Stimulated activated effector memory CD8-positive, alpha-beta T cell treated with anti-CD3 and anti-CD28 coated beads, Interleukin-12 subunit alpha, Interleukin-12 subunit beta, amount 100 ng/mL, for 72 hours (primary cell): ENCODE measurements at places on chromosomes 2 and 18.

DNA sequence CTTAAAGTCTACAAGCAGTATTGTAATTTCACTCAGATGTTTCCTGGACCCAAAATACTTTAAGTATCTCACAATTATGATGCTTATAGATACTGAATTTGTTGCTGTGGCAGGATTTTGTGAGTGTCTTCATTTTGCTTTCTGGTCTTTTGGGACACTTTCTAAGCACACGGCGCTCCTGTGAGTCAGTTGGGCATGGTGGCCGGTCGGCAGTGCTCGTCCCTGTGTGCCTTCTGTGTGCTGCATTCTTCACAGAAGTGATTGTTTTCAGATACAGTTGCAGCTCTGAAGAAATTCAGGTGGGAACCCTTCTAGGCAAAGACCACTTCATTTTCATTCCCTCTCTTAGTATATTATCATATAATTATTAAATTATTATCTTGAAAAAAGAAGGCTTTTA is 273.3 kb downstream of the ZNF407 start:
- DNase-seq, result no peak

DNA sequence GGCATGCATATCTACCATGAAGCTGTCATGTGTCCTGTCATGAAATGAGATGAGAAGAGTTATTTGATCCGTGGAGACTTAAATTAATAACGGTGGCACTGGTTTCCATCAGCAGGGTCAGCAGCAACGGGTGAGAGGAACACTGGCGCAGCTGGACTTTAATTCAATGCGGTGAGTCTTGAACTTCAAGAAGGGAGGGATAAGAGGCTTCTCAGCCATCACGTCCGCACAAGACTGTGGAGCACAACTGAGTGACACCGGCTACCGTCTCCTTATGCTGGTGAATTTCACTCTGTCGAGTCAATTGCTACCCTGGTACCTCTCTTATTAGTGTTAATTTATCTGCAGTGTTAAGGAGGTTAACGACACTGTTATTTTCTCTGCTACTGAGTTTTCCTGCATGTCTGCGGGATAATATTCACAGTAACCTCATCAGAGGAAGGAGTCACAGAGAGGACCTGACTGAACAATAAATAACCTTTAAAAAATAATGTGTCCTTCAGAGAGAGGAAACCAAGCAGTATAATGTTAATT is 236.8 kb downstream of the EPHA4 start:
- no peak for DNase-seq

DNA sequence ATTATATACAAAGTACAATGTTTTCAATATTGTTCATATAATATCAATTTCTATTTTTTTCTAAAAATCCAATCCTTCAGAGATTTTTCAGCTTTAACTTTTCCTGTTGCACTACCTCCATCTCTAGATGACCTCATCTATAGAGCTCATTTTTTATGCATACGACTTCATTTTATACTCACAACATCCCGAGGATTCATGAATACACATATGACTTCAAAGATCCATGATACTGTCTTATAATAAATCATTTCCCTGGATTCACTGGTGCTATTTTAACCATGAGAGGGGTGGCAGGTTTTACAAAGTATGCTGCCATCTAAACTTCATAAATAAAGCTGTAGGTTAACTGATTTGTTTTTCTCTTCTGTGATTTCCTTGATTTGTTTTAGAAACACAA is 694.6 kb downstream of the EPHA4 start:
- no peak for DNase-seq

DNA sequence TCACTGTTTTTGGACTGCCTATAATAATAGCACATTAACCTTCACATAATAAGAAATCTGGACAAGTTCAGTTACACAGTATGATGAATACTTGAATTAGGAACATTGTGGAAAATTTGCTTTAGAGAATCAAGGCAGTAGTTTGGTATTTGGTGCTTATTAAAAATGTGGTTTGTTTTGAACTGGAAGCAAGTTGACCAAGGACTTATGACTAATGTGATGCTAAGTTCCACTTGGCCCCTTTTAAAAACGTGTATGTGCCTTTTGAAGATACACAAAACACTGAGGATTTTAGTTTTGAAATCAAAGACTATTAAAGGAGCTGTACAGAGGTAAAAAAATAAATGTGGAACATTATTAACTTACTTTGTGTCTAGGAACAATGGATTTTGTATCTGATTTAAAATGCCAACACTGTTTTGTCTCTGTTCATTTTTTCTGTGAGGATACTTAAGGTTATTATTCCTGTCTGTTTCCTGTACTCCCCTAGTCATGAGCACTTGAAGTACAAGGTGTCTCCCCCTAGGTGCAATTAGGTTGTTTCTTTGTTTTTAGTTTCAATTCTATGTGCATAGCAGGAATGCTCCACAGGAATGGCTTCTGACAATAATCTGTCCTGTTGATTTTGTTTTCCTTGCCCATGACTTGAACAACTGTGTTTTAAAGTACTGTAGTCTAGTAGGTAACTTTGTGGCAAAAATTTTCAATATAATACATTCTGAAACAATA is 49.6 kb upstream of the PTH2R start:
- DNase-seq, result no peak

- no peak for DNase-seq
These were observed 15.6 kb upstream of the GPBAR1 start for GRCh38 chr2:218245214-218245613.

GRCh38 chr2:241617431-241618154 is 19.4 kb downstream of the THAP4 start:
- no peak for DNase-seq

GRCh38 chr2:98464772-98465310 is 20.2 kb downstream of the INPP4A start:
- no peak for DNase-seq

GRCh38 chr2:195613922-195614321 is 43.1 kb upstream of the SLC39A10 start:
- no peak for DNase-seq

GRCh38 chr2:234306426-234307173 is 190.3 kb downstream of the ARL4C start:
- no peak for DNase-seq

GRCh38 chr18:42459873-42460272 is 504.8 kb downstream of the PIK3C3 start:
- DNase-seq, result no peak

DNA sequence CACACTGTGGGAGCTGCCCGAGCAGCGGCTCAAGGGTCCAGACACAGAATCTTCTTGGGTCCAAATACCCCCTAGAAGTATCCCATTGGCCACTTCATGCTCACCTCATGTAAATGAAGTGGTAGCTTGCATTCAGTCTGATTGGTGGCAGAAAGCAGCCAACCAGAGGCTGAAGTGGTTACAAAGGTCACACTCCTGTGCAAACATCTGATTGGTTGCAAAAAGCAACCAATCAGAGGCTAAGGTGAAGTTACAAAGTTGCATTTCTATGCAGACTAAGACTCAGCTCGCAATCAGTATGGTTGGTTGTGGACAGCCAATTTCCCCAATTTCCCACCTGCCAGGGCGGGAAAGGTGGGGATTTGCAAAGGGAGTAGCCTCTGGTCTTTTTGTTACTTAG is 94.3 kb downstream of the DGKD start:
- DNase-seq, result no peak

GRCh38 chr2:6072276-6072675 is 380.1 kb downstream of the SOX11 start:
- no peak for DNase-seq

- peak; percentile 43 for DNase-seq
These were observed 483 bp downstream of the TRAPPC8 start for GRCh38 chr18:31942291-31942998.

DNA sequence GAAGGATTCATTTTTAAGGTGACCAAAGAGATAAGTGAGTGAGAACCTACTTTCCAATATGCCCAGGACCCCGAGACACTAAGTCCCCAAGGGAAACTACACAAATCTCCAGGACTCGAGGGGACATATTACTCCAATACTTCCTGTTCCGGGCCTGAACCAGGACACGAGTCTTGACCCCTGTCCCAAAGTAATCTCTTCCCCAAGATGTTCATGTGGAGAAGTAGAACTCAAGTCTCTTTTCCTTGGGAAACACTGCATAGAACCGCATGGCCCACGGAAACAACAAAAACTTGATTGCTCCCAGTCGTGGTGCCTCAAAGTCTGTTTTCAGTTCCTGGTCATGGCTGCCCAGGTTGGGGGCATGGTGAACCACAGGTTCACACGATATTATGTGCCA is 87.2 kb upstream of the ZEB2 start:
- no peak for DNase-seq

DNA sequence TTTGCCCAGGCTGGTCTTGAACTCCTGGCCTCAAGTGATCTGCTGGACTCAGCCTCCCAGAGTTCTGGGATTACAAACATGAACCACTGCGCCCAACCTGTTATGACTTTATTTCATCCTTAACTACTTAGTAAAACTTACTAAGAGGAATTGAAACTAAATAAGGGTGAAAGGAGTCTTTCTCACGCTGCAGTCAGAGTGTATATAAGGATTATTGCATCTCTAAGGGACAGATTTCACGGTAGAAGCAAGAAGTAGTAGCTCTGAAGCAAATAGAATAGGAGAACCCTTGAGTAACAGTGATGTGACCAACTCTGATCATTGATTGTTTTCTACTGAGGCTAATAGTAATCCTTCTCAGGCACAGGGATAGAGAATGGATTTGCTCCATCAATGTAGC is 960.1 kb downstream of the CPS1 start:
- DNase-seq, result no peak
